ENCODE measurements at places on chromosomes 2 and 18. TPM values are rescaled to one million over a fixed set of nuclear protein-coding genes. Genes with fewer than 3 reads are reported as not detected.

RBM44 gene
- polyA plus RNA-seq: 0.03 TPM

NAB1 gene
- polyA plus RNA-seq: 10.7 TPM

GPR35 gene
- polyA plus RNA-seq: 0.17 TPM

ANKRD23 gene
- polyA plus RNA-seq: 1.4 TPM

XRCC5 gene
- polyA plus RNA-seq: 521 TPM

ZNF516 gene
- polyA plus RNA-seq: 9.2 TPM

CNDP1 gene
- not detected for polyA plus RNA-seq

SERPINB10 gene
- polyA plus RNA-seq: 5.8 TPM

MAPK4 gene
- not detected for polyA plus RNA-seq

CXXC1 gene
- polyA plus RNA-seq: 49.0 TPM

CTDP1 gene
- polyA plus RNA-seq: 9.2 TPM

CNGA3 gene
- polyA plus RNA-seq: 0.01 TPM

ARHGAP15 gene
- 0.21 TPM for polyA plus RNA-seq

B3GNT7 gene
- not detected for polyA plus RNA-seq

RFTN2 gene
- 0.18 TPM for polyA plus RNA-seq

SPP2 gene
- polyA plus RNA-seq: not detected

FER1L5 gene
- 0.01 TPM for polyA plus RNA-seq

SLC23A3 gene
- polyA plus RNA-seq: 2.4 TPM

EMX1 gene
- not detected for polyA plus RNA-seq

RIT2 gene
- polyA plus RNA-seq: not detected

GPR39 gene
- 9.1 TPM for polyA plus RNA-seq

OLA1 gene
- polyA plus RNA-seq: 101 TPM
